Nephron progenitor cell (in vitro differentiated cells): ENCODE measurements at places on chromosomes 16 and 17.

- DNase-seq = no peak
These were observed 2.7 kb upstream of the LASP1NB start for GRCh38 chr17:38922538-38923297.

DNA sequence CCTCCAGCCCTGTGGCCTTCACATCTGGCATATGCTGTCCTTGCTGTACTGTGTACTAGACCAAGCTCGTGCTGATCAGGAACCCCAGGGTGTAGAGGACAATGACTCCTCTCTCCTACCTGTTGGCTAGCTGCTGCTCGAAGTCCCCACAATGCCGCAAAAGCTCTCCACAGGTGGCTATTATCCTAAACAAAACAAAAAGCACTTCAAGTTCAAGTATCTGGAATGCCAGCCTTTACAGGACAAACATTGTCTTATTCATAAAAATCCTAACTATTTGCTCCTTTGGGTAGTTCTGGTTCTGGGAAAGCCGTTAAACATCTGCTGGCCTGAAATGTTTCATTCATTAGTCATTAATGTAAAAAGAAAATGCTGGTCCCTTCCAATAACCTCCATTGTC is 42.8 kb downstream of the COG7 start:
- DNase-seq = no peak

GRCh38 chr17:80941171-80941570 is 50.5 kb upstream of the CHMP6 start:
- DNase-seq = no peak

DNA sequence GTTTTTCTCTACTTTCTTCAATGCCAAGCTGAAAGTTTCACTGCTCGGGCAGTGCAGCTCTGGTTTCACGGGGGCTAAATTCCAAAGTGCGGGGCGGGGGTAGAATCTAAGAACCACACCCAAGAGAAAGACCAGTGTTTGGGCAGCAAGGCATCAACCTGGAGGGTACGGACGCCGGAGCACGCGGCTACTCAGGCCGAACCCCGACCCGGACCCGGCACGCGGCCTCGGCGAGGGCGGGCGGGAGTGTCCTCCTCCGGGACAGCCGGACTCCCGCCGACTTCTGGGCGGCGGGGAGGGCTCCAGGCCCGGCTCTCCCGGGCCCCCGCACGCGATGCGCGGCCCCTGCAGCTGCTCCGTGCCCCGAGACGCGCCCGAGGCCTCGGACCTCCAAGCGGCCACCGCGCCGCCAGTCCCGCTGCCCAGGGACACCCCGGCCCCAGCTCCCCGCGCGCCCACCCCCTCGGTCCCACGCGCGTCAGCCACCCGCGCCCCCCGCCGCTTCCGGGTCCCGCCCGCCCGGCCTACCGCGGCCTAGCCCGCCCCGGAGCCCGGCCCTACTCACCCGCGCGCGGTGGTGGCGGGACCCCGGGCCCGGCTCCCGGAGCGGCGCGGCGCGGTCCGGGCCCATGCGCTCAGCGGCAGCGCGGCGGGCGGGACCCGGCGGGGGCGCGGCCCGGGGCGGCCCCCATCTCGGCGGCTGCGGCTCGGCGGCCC is 561 bp downstream of the AXIN1 start:
- peak; percentile 54 for DNase-seq

DNA sequence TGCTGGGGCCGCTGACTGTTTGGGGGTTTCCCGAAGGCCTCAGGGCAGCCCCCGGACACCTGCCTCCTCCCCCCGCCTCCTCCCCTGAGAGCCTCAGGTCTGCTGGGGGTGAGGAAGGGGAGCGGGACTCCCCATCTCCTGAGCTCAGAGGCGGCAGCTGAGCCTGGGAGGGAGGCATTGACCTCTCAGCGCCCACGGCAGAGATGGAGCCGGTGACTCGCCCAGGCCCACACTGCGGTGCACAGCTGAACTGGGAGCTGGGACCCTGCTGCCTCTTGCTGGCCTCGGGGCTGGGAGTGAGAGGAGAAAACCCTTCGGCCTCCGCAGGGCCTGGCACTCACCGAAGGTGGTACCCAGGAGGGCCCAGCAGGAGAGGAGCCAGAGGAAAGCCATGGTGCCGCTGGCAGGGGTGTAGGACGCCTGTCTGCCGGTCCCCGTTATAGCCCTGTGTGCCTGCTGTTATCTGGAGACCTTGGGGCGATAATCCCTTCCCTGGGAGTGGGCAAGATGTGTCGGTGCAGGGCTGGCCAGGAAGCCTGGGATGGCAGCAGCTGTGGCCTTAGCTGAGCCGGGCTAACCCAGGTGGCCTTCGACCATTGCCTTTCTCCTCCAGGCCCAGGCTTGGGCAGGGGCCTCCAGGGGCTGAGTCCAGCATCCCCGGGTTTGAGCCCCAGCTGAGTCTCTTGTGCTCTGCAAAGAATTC is at the start of gene CTRB2:
Gene CTRB2 (minus strand): TSS at position 413 of the 703 bp plus-strand sequence. CDS start 20 bp downstream, at position 393.
- DNase-seq = no peak

- peak; percentile 63 for DNase-seq
These were observed 95.1 kb downstream of the METRNL start for GRCh38 chr17:83174362-83175118.

DNA sequence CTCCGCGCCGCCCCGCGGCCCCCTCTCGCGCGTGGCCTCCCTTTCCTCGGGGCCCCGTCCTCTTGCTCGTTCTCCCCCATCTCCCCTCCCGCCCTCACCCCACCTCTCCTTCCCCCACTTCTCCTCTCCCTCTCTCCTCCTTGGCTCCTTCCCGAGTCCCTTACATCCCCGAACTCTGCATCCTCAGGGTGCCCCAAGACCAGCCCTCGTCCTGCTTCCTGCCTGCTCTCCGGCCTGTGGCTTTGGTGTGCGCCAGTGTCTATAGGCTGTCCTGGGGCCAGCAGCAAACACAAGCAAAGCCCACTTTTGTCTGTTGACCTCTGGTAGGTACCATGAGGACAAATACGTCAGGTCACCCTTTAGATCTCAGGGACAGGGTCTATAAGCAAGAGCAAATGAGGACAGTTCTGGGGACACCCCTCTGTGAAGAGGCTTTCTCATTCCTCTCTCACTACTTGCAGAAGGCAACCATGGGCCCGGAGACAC is 284 bp upstream of the COPZ2 start:
- DNase-seq = no peak

DNA sequence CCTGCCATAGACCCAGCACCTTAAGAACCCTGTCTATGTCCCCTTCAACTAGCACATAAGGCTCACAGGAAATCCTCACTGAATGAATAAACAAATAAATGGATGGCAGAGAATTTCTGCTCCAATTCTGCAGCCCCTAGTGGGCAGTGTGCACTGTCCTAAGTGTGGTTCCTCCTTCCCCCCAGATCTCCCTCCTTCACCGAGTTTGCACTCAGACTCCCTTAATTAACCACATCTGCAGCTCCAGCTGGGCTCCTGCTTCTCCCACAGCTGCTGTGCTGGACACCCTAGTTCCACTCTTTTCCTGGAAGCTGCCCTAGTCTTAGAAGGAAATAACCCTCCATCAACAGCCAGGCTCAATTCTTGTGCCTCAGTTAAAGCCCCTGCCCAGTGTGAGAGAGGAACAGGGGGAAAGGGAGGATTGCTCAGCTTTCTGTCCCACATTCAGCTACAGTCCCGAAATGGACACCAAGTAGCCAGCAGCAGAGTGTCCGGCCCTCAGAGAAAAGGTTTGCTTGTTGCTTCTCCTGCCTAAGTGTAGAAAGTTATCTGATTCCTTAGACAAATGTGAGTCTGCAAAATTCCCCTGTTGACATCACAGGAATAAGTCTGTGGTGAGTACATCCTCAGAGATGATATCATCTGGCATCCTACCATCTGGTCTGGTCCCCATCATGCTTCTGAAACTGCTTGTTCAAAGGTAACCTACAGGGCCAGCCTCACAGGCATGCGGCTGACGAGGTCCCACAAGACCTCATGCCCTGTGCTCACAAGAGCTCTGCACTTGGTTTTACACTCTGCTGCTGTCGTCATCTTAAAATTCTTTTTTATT is 12.3 kb downstream of the LRRC3C start:
- DNase-seq = no peak

GRCh38 chr16:72091217-72091616 is 2.2 kb downstream of the TXNL4B start:
- no peak for DNase-seq

- DNase-seq = no peak
These were observed 6.9 kb downstream of the CCR7 start for GRCh38 chr17:40558300-40558889.

GRCh38 chr16:4460936-4461249 is 13.5 kb downstream of the NMRAL1 start:
- DNase-seq = no peak

GRCh38 chr16:69040144-69040909 is 65.1 kb upstream of the HAS3 start:
- DNase-seq = no peak

GRCh38 chr16:73125850-73126524 is 78.1 kb upstream of the ZFHX3 start:
- DNase-seq = no peak

DNA sequence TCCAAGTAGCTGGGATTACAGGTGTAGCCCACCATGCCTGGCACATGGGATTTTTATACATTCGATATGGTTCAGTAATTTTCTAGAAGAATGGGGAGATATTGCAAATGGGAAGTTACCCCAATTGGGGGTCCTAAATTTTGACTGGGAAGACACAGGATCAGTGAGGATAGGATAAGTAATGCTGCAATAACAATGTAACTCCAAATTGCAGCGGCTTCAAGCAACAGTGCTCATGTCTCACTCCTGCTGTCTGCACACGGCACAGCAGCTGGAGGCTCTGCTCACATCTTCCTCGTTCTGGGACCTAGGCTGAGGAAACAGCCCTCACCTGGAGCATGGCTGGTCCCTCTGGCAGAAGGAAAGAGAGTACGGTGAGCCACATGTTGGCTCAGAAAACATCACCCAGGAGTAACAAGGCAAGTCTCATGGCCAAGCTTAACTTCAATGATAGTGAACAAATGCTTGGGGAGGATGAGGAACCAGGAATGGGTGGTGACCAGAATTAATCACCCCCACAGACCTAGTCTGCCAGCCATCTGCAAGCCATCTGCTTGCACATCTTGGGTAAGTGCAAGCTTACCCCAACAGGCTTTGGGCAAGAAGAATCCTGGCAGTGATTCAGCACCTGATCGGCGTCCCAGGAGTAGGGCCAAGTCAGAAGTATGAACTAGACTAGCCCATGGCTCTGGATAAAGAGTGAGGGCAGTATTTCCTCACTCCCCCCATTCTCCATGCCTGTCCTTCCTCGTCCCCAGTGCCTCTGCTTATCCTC is 229.2 kb downstream of the COPRS start:
- DNase-seq = no peak

GRCh38 chr16:69928856-69929400 is 22.2 kb upstream of the CLEC18A start:
- DNase-seq = no peak

- DNase-seq = no peak
These were observed 20.5 kb upstream of the JPH3 start for GRCh38 chr16:87581857-87582215.

GRCh38 chr17:21199311-21199710 is 14.7 kb downstream of the TMEM11 start:
- DNase-seq = no peak

DNA sequence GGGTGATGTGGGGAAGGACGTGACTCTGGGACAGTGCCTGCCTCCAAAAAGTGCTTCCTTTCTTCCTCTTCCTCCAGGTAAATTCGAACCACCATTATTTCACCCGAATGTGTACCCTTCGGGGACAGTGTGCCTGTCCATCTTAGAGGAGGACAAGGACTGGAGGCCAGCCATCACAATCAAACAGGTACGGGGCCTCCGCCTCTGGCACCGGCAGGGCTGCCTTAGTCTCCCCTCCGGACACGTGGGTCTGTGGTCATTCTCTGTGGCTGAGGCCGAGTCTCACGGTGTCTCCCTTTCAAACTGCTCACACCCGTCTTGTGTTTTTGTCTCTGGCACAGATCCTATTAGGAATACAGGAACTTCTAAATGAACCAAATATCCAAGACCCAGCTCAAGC is 10.7 kb downstream of the UBE2I start:
- no peak for DNase-seq

- peak; percentile 71 for DNase-seq
These were observed 689.5 kb upstream of the RBFOX1 start for GRCh38 chr16:6643080-6643686.

GRCh38 chr17:44655983-44656710 is at the start of gene MEIOC:
Gene MEIOC, plus strand, starts transcription at chr17:44656468. Its CDS starts 146 bp downstream, at chr17:44656614.
- peak; percentile 62 for DNase-seq

- DNase-seq = no peak
These were observed 10.5 kb upstream of the QRICH2 start for GRCh38 chr17:76318586-76318985.

GRCh38 chr17:58710948-58711552 is 18.6 kb downstream of the RAD51C start:
- DNase-seq = peak; percentile 46

DNA sequence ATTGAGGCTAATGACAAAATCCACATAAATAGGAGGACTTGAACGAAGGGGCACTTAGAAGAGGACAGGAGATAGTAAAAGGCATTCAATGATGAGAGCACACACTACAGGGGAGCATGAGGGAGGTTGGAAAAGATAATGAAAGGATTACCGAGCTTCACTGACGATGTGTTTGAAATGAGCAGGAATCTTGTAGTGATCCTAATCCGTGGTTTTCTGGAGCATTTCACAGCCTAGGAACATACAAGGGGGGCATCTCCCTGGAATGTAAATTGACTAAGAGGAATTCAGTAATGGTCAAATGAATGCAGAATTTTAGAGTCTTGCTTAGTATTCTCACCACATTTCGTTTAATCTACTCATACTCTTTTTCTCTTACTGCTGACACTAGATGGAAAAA is 5.2 kb downstream of the ATMIN start:
- no peak for DNase-seq

DNA sequence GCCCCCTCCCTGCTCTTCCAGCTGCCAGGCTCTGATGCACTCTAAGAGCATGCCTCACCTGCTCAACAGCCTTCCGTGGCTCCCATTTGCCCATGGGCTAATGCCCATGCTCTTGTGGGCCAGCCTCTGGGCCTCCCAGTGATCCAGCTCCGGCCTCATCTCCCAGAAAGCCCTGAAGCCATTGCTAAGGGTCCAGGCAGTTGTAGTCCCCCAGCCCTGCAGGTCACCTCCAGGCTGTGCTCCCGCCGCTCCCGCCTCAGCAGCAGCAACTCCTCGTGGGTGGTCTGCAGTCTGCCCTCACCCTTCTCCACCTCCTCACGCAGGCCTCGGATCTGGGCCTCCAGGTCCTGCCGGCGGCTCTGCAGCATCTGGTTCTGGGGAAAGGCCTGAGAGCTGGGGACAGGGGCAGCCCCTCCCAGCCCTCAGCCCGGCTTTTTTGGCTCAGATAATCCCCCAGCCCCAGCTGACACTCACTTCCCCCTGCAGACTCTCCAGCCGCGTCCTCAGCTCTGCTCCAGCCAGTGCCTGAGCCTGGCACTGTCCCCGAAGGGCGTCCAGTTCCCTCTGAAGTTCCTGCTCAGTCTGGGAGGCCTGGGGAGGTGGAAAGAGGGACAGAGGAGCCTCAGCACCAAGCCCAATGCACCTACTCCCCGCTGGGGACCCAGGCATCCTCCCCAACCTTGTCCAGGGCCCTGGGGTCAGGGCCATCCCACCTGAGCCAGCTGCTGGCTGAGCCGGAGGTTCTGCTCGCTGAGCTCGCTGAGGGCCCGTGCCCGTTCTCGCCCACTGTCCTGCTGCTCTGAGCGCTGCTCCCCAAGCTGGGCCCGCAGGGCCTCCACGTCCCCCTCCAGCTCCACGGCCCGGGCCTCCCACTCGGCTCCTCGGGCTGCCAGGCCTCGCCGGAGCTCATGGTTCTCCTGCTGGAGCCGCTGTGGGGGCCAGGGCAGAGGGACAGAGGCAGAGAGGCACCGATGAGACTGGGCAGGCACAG is 6.2 kb downstream of the BICDL2 start:
- no peak for DNase-seq

GRCh38 chr16:71493213-71493612 is 4.1 kb upstream of the ZNF19 start:
- DNase-seq = no peak
